MCF 10A (cell line): ENCODE measurements at places on chromosomes 11 and 22. TPM values are rescaled to one million over a fixed set of nuclear protein-coding genes. Genes with fewer than 3 reads are reported as not detected.

GRCh38 chr11:123351375-123351774 lies 78.7 kb upstream of the GRAMD1B start:
- no peaks in the 10 kb centered on the region for H3K4me1 ChIP-seq
- no peak for DNase-seq
- no peak overlapping the region for H3K4me3 ChIP-seq

- H3K27ac ChIP-seq, result no peak overlapping the region
- H3K4me1 ChIP-seq, result peaks cover 8% of the 10 kb centered on the region
- H3K36me3 ChIP-seq, result no peaks in the 10 kb centered on the region
These were observed 2.1 kb upstream of the MS4A6A start for GRCh38 chr11:60184824-60185511.

GRCh38 chr11:100592619-100593260 lies 94.3 kb upstream of the ARHGAP42 start:
- no peaks in the 10 kb centered on the region for H3K4me1 ChIP-seq
- H3K27me3 ChIP-seq, result peaks cover 61% of the 10 kb centered on the region
- H3K27ac ChIP-seq, result no peak overlapping the region
- no peak for DNase-seq

GRCh38 chr11:123033895-123034294 lies 28.0 kb downstream of the HSPA8 start:
- no peaks in the 10 kb centered on the region for H3K27me3 ChIP-seq
- no peaks in the 10 kb centered on the region for H3K4me1 ChIP-seq

The SLC17A6 gene
- total RNA-seq, result not detected in 2 replicates

GRCh38 chr11:79896258-79896657 lies 455.4 kb upstream of the TENM4 start:
- H3K27ac ChIP-seq, result no peak overlapping the region
- H3K4me1 ChIP-seq, result peaks cover 12% of the 10 kb centered on the region
- no peaks in the 10 kb centered on the region for H3K27me3 ChIP-seq
- H3K4me3 ChIP-seq, result no peak overlapping the region
- DNase-seq, result peak; percentile 72
- H3K36me3 ChIP-seq, result no peaks in the 10 kb centered on the region

DNA sequence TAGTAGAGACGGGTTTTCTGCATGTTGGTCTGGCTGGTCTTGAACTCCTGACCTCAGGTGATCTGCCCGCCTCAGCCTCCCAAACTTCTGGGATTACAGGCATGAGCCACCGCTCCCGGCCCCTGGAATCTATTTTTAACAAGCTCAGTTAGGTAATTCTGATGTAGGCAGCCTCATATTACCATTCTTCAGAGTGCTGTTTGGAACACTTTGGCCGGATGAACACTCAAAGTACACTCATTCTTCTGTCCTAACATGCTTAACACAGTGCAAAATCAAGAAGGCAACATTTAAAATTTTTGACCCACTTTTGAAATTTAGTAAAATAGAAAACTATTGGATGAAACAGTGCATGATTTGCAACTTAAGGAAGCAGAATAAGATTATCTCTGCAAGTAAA lies 586.7 kb upstream of the CHORDC1 start:
- no peak overlapping the region for H3K27ac ChIP-seq
- no peaks in the 10 kb centered on the region for H3K36me3 ChIP-seq
- DNase-seq, result peak; percentile 42

The TMEM191C gene
- 0.75 and 1.4 TPM in 2 replicates for total RNA-seq

DNA sequence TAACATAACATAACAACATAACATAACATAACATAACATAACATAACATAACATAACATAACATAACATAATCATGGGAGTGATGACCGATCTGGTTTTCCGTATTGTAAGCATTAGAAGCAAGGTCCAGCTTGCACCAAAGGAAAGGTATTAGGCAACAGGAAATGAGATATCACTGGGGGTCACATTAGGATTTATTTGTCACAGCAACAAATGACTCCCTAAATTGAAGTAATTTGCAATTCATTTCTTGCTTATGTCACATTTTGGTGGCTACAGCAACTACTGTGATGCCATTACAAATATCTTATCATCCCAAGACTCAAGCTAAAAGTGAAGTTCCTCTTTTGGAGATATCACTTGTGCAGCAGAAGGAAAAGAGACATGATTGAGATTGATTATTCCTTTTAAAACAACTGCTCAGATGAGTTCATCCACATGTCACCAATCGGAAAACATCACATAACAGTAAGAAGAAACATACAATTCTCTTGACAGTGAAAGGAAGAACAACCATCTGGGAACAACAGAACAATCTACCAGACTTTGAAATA lies 1331.1 kb upstream of the RAG2 start:
- H3K27ac ChIP-seq, result no peak overlapping the region
- no peaks in the 10 kb centered on the region for H3K36me3 ChIP-seq
- DNase-seq, result no peak
- H3K4me1 ChIP-seq, result no peaks in the 10 kb centered on the region

The DAGLA gene
- total RNA-seq, result 1.0 and 1.5 TPM in 2 replicates

DNA sequence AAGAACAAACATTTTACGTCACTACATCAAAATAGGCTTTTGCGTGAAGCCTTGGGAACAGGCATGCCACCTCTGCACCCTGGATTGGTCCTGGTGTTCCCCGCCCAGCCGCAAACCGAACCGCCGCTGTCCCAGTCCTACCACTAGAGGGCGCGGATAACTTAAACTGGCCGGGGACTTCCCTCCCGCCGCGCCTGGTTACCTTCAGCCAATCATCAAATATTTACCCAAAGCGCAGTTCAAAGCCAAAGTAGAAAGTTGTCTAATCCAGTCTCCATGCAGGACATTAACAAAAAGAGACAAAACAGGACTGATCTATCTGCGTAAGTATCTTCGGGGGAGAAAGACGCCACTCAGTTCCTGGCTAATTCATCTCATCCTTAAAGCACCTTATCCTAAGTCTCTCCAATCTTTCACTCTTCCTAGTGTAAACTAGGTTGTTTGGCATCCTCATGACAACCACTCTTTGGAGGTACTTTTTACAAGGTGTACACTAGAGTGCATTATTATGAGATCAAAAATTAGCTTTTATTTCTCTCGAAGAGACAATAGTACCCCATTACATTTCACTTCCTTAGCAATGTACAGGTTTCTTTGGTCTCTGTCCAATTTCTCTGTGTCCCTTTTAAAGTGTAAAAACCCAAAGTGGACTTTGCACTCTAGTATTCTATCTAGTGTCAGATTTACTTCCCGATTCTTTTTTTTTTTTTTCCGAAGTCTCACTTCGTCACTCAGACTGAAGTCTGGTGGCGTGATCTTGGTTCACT lies 3.9 kb upstream of the CRY2 start:
- H3K4me3 ChIP-seq, result peak overlapping the region; percentile 30
- no peaks in the 10 kb centered on the region for H3K36me3 ChIP-seq
- peaks cover 18% of the 10 kb centered on the region for H3K27me3 ChIP-seq
- DNase-seq, result peak; percentile 87
- peak overlapping the region; percentile 87 for H3K27ac ChIP-seq

- no peaks in the 10 kb centered on the region for H3K4me1 ChIP-seq
- no peak overlapping the region for H3K4me3 ChIP-seq
- no peak overlapping the region for H3K27ac ChIP-seq
- H3K36me3 ChIP-seq, result no peaks in the 10 kb centered on the region
- DNase-seq, result no peak
These were observed 19.9 kb upstream of the CCDC86 start for GRCh38 chr11:60821827-60822599.

DNA sequence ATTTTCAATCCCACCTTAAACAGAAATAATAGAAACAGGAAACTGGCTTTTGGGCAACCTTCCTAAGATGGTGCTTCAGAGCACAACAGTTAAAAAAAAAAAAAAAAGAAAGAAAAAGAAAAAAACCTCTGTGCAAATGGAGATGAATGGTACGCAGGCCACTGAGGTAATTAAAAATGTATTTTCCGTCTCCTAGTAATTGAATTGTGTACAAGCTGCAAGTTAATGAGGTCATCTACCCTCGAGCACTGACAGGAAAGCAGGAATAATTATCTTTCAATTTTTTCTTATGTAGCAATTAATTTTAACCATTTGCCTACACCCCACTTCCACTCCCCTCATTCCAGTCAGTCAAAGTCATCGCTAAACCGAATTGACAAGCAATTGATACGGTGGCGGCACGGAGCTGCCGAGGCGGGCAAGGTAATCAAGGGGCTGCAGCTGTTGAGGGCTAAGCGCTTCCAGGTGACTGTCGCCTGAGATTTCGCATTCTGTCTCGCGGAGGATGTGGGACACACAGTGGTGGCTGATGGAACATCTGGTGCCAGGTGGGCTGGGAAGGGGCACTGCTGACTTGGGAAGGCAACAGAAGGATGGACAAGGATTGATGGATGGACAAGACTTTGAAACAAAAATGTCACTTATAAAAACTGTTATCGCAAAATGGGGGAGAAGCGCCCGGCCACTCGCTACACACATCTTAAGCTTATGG lies 109.4 kb downstream of the RCN1 start:
- H3K36me3 ChIP-seq, result no peaks in the 10 kb centered on the region
- DNase-seq, result no peak
- no peak overlapping the region for H3K4me3 ChIP-seq
- no peaks in the 10 kb centered on the region for H3K4me1 ChIP-seq
- no peak overlapping the region for H3K27ac ChIP-seq
- H3K27me3 ChIP-seq, result peaks cover 16% of the 10 kb centered on the region

The CXCR5 gene
- total RNA-seq, result not detected in 2 replicates

The SERHL2 gene
- 0.75 TPM in 1 of 2 replicates, not detected in the other for total RNA-seq

- no peaks in the 10 kb centered on the region for H3K27me3 ChIP-seq
- no peaks in the 10 kb centered on the region for H3K4me1 ChIP-seq
- H3K4me3 ChIP-seq, result no peak overlapping the region
- no peak overlapping the region for H3K27ac ChIP-seq
These were observed 12.1 kb downstream of the UBE2L6 start for GRCh38 chr11:57555393-57555792.

GRCh38 chr11:45906096-45906682 lies 882 bp downstream of the FREY1 start:
- no peak overlapping the region for H3K27ac ChIP-seq
- H3K4me3 ChIP-seq, result no peak overlapping the region
- H3K36me3 ChIP-seq, result peaks cover 31% of the 10 kb centered on the region

GRCh38 chr11:46832511-46833214 lies 13.4 kb downstream of the CKAP5 start:
- peak overlapping the region; percentile 8 for H3K27ac ChIP-seq
- no peaks in the 10 kb centered on the region for H3K36me3 ChIP-seq
- H3K27me3 ChIP-seq, result no peaks in the 10 kb centered on the region
- H3K4me3 ChIP-seq, result no peak overlapping the region
- peaks cover 35% of the 10 kb centered on the region for H3K4me1 ChIP-seq

DNA sequence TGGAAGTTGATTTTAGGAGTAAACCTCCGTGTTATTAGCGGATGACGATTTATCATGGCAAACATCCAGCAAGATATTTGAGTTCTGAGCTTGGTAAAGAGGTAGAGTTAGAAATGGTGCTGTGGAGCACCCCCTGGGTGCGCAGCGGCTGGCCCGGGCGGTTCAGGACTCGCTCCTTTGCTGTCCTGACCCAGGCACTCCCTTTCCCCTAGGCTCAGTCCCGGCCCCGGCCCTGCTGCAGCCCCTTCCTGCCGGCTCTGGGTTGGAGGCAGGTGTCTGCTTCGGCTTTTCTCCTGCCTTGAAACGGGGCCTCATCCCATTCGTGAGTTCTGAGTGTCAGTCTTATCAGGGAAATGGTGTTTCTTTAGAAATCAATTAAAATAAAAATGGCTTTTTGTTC lies 33.4 kb downstream of the AP2A2 start:
- H3K4me1 ChIP-seq, result peaks cover 18% of the 10 kb centered on the region
- no peak overlapping the region for H3K4me3 ChIP-seq
- peaks cover 48% of the 10 kb centered on the region for H3K36me3 ChIP-seq
- no peak for DNase-seq
- H3K27ac ChIP-seq, result no peak overlapping the region

The MPZL3 gene
- 11.9 and 17.7 TPM in 2 replicates for total RNA-seq

GRCh38 chr22:19738664-19739447 lies 15.5 kb downstream of the GP1BB start:
- no peak overlapping the region for H3K27ac ChIP-seq
- H3K36me3 ChIP-seq, result no peaks in the 10 kb centered on the region
- no peaks in the 10 kb centered on the region for H3K4me1 ChIP-seq
- no peak overlapping the region for H3K4me3 ChIP-seq
- no peaks in the 10 kb centered on the region for H3K27me3 ChIP-seq

The LRRC56 gene
- 0.54 and 0.75 TPM in 2 replicates for total RNA-seq

The CDC42EP2 gene
- 24.5 and 35.0 TPM in 2 replicates for total RNA-seq

GRCh38 chr11:33062137-33062536 lies 22.8 kb downstream of the TCP11L1 start:
- peaks cover 52% of the 10 kb centered on the region for H3K4me1 ChIP-seq
- H3K36me3 ChIP-seq, result peaks cover 86% of the 10 kb centered on the region
- no peak for DNase-seq

DNA sequence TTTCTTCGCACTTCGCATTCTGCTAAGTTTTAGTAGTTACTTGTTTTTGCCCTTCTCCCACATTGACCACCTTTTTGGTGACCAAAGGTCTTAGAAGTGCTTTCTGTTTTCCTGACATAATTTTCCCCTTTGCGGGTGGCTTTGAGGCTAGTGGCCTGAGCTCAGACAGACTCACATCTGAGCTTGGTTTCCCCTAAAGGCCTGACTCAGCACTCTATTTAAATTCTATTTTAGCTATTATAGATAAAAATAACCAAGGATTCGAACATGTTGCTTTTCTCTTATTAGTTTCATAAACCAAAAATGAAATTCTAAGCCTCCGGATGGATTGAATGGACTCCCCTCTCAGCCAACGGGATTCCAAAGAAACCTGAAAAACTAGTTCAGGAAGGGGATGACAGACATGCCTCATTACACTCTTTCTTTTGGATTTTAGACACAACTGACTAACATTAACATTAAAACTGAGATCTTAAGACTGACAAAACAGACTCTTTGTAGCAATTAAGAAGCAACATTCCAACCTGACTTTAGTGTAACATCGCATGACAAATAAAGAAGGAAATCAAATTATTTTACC lies 258.5 kb downstream of the LUZP2 start:
- no peak for DNase-seq
- peaks cover 10% of the 10 kb centered on the region for H3K27me3 ChIP-seq
- H3K4me3 ChIP-seq, result no peak overlapping the region
- H3K4me1 ChIP-seq, result no peaks in the 10 kb centered on the region
- no peaks in the 10 kb centered on the region for H3K36me3 ChIP-seq
- no peak overlapping the region for H3K27ac ChIP-seq

GRCh38 chr11:110072930-110073329 lies 20.3 kb upstream of the ZC3H12C start:
- no peaks in the 10 kb centered on the region for H3K36me3 ChIP-seq
- H3K4me1 ChIP-seq, result peaks cover 37% of the 10 kb centered on the region
- no peaks in the 10 kb centered on the region for H3K27me3 ChIP-seq
- no peak overlapping the region for H3K4me3 ChIP-seq

- no peak for DNase-seq
- H3K27me3 ChIP-seq, result no peaks in the 10 kb centered on the region
- no peak overlapping the region for H3K4me3 ChIP-seq
- no peak overlapping the region for H3K27ac ChIP-seq
These were observed 28.7 kb upstream of the LMO1 start for GRCh38 chr11:8292351-8292750.

GRCh38 chr11:100229086-100229485 lies 458.0 kb upstream of the ARHGAP42 start:
- peaks cover 41% of the 10 kb centered on the region for H3K27me3 ChIP-seq
- no peak overlapping the region for H3K27ac ChIP-seq

GRCh38 chr11:111378861-111379601 lies at the start of gene POU2AF1:
POU2AF1 (minus strand) TSS chr11:111379275; CDS start chr11:111379177, 98 bp downstream.
- no peaks in the 10 kb centered on the region for H3K27me3 ChIP-seq
- no peak within 1 kb of the TSS for H3K4me3 ChIP-seq
- peak; percentile 58 for DNase-seq

GRCh38 chr11:68999093-68999747 lies 13.8 kb downstream of the MRGPRF start:
- H3K36me3 ChIP-seq, result peaks cover 6% of the 10 kb centered on the region
- no peaks in the 10 kb centered on the region for H3K27me3 ChIP-seq
- DNase-seq, result no peak
- no peak overlapping the region for H3K27ac ChIP-seq

GRCh38 chr11:126793596-126793995 lies 207.0 kb downstream of the KIRREL3 start:
- H3K36me3 ChIP-seq, result peaks cover 5% of the 10 kb centered on the region
- no peak overlapping the region for H3K4me3 ChIP-seq
- no peaks in the 10 kb centered on the region for H3K4me1 ChIP-seq
- no peak for DNase-seq
